ENCODE measurements at places on chromosomes 7 and 10.

DNA sequence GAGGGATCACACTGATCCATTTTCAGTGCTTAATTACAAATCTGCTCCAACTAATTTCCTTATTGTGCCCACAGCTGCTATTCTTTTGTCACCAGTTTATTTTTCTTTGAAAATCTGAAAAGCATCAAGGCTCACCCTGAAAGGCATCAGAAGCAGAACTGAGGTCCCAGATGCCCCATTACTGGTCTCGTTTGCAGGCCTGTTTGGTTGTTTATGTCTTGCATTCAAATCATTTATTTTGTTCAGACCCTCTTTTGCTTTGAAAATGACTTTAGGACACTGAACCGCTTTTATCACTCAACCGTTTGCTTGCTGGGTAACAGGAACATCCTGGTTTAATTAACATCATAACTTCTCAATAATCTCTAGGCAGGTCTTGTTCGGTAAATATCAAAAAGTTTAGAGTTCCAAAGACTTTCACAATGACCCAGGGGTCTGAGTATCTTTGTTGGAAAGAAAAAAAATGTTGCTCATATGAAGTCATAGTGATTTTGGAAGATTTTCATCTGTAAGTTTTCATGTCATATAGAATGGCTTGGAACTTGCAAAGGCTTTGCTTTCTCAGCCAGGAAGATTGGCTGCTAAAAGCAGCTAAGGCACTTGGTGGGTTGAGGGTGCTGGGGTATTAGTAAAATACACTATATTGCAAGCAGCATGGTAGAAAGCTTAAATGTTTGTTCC lies 398.3 kb upstream of the NPVF start:
- DNase-seq: no peak

DNA sequence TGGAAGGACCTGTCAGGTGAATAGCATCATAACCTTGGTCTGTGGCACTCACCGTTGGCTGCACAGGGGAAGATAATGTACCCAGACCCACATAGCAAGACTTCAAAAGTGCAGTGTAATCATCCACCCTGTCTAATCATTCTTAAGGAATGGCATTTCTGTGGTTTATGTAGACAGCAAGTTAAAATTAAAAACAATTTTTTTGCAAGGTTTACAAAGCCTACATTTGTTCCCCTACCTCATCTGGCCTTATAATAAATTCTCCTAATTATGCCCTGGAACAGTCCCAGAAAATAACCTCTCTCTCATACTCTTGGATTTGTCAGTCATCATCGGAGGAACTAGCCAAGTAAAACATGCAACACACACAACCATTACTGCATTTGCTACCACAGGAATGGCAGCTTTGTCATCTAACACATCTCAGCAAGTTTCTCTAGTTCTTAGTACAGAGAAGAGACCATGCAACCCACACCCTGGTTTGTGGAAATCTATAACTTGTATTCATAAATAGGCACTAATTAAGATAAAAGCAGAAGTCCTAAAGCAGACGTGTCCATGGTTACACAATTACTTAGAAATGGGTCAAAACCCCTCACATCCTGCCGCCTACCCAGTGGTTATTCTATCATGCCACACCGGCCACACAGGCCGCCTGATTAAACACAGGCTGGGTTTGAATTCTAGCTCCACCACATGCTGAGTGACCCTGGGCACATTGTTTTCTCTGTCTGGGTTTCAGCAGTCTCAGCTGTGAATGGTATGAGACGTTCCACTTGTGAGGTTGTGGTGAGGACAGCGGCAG lies 19.1 kb downstream of the ABLIM1 start:
- no peak for DNase-seq

DNA sequence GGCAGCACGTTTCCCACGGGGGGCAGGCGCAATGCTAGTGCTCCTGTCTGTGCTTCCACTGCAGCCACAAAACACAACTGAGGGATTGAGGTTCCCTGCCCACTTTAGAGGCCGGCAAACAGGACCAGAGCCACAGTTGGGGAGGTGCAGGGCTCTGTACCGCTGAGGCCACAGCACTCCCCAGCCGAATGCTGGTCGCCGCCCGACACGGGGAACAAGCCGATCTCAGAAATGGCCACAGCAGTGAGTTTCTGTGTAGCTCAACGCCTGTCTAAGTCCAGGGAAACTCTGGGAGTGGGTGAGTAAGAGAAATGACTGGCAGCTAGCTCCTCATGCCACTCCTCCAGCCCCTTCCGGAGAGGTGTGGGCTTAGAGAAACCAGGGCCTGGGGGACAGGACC lies 194.0 kb upstream of the VWC2 start:
- DNase-seq: no peak

GRCh38 chr7:100544967-100545359 lies 6.0 kb downstream of the AGFG2 start:
- no peak for DNase-seq

DNA sequence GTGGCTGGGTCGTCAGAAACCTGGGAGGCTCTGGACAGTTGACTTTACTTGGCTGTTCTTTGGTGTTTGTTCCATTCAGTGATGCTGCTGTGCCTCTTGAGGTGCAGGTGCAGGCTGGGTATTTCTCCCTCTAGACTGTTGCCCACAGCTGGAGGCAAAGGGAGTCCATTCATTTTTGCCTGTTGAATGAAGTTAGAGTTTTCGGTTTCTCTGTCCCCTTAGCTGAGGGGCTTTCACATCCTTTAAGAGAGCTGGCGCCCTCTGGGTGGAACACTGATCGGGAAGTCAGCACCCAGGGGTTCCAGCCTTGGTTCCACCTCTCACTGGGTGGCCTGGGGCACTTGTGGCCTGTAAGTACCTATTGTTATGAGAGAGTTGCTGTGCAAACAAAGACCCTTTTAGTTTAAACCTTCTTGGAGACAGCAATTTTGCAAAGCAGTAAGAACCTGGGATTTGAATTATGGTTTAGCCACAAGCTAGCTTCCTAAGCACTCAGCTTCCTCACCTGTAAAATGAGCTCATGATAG lies 67.2 kb downstream of the GRK5 start:
- no peak for DNase-seq

DNA sequence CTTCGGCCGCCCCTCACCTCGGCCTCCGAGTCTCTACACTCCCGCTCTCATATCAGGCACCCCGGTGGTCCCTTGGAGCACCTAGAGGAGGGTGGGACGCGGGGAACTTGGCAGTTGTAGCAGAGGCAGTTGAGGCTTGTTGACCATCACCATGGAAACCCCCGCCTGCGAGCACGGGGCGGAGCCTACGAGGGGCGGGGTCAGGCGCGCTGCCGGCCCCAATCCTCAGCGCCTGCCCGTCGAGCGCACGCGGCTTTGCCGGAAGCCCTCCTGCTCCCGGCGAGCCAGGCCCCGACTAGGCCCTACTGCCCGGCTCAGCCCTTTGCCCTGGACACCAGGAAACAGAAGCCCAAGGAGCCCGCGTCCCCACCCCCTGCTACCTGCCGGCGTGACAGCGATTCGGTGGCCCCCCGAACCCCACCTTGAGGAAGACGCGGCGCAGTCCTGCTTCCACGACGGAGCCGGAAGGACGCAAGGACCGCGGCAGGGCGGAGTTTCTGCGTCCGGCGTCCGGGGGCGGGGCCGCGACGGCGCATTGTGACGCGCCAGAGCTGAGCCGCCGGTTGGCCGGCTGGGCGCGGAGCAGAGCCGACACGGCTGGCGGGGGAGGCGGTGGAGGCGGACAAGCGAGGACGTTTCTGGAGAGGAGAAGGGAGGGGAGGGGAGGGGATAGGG lies at the start of gene HNRNPF:
Gene HNRNPF (minus strand): TSS at position 477 of the 675 bp plus-strand sequence. CDS start 21,302 bp downstream, outside the sequence.
- DNase-seq: peak; percentile 96

Measured in activated CD8-positive, alpha-beta memory T cell treated with anti-CD3 and anti-CD28 coated beads, Interleukin-2, amount 50 U/mL, for 4 hours (primary cell).